Endothelial cell of coronary artery (primary cell): ENCODE measurements at places on chromosomes 6 and 20. TPM values are rescaled to one million over a fixed set of nuclear protein-coding genes. Genes with fewer than 3 reads are reported as not detected.

The RNF39 gene
- total RNA-seq, result not detected in 2 replicates

The PAQR8 gene
- total RNA-seq, result 5.8 and 6.5 TPM in 2 replicates

The TAF8 gene
- total RNA-seq, result 15.2 and 20.6 TPM in 2 replicates

The CNKSR3 gene
- 3.0 and 4.0 TPM in 2 replicates for total RNA-seq

The IL17F gene
- total RNA-seq, result not detected in 2 replicates

The ADGRB3 gene
- under 0.01 TPM in 1 of 2 replicates, not detected in the other for total RNA-seq

The SCP2D1 gene
- total RNA-seq, result not detected in 2 replicates

The PAK1IP1 gene
- total RNA-seq, result 17.1 and 19.9 TPM in 2 replicates

The PDE7B gene
- total RNA-seq, result 15.5 and 32.7 TPM in 2 replicates

The ANKEF1 gene
- total RNA-seq, result 2.1 and 2.4 TPM in 2 replicates

The MCHR2 gene
- not detected in 2 replicates for total RNA-seq

The NINL gene
- 7.6 and 9.3 TPM in 2 replicates for total RNA-seq

The HLA-DOA gene
- total RNA-seq, result under 0.01 TPM in 1 of 2 replicates, not detected in the other

The MATN4 gene
- total RNA-seq, result not detected in 2 replicates

The AP5S1 gene
- total RNA-seq, result 11.3 and 15.7 TPM in 2 replicates

The APOBEC2 gene
- total RNA-seq, result not detected in 2 replicates

The HS3ST5 gene
- not detected in 2 replicates for total RNA-seq
